ENCODE measurements at places on chromosomes 4 and X. TPM values are rescaled to one million over a fixed set of nuclear protein-coding genes. Genes with fewer than 3 reads are reported as not detected.

CTPS2 gene
- 25.0 TPM for total RNA-seq

ADGRG2 gene
- 1.4 TPM for total RNA-seq

DNA sequence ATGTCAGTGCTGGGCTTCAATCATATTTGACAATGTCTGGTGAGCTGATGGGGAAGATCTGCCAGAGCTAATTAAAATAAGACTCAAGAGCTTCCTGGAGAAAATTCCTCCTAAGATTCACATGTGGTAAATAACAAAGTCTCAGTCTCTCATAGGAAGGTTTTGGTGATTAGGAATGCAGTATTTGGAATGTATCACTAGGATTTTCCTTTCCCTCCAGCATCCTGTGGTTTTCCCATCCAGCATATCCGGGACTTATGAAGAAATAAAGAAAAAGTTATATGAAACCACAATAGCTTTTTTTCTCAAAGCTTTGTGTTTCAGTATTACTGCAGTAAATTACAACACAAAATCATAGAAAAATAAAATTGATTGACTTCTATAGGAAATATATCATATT lies 1597.1 kb downstream of the ADGRL3 start:
- DNase-seq: no peak
- no peak overlapping the region for H3K27ac ChIP-seq
- no peak overlapping the region for H3K4me3 ChIP-seq
- no peaks in the 10 kb centered on the region for H3K4me1 ChIP-seq

DNA sequence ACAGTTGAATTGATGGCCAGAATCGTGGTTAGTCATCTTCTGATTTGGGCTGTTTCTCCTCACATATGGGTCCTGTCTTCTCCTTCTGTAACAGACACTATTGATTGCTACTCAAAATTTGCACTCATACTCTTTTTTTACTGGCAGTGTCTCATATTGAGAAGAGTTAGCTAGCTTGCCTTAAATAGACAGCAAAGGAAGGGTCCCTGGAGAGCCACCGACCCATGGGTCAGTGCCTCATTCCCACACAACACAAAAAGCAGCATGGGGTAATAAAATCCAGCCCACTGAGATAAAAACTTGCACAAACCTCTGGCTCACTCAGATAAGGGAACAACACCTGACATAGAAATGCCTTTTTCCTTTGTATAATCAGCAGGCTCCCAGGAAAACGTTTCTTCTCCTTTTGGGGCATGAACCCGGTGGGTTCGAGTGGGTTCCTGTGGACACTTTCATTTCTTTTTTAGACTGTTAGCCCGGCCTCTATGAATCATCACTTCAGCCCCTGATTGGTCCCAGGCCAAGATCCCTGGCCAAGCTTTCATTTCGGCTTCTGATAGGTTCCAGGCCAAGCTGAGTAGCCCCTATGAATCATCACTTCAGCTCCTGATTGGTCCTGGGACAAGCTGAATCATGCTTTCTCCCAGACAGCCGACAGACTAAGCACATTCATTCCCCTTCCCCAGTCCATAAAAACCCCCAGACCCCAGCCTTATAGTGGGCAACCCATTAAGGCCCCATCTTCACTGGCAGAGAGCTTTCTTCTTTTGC lies 408.1 kb downstream of the DCAF12L2 start:
- no peak for DNase-seq
- no peaks in the 10 kb centered on the region for H3K4me1 ChIP-seq
- no peaks in the 10 kb centered on the region for H3K27me3 ChIP-seq
- no peaks in the 10 kb centered on the region for H3K36me3 ChIP-seq
- no peak overlapping the region for H3K4me3 ChIP-seq
- no peak overlapping the region for H3K27ac ChIP-seq

DNA sequence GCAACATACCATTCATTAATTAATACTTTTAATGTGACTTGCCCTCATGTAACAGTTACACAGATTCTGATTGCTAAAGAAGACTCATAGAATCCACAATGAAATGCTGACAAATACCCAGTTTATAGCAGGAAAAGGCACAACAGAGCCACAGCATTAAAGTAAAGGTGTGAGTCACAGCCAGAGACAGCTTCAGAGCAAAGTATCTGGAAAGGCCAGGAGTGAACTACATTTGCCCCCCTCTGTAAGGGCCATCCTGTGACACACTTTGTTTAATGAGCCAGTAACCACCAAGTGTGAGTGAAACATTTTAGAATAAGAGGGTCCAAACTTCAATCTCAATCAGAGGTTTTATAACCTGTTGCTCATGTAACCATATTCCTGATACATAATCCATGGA lies 133.8 kb upstream of the TACR3 start:
- H3K36me3 ChIP-seq: no peaks in the 10 kb centered on the region
- H3K4me3 ChIP-seq: no peak overlapping the region
- DNase-seq: peak; percentile 28
- no peak overlapping the region for H3K27ac ChIP-seq
- H3K27me3 ChIP-seq: no peaks in the 10 kb centered on the region
